ENCODE measurements at places on chromosomes 16 and 17.

DNA sequence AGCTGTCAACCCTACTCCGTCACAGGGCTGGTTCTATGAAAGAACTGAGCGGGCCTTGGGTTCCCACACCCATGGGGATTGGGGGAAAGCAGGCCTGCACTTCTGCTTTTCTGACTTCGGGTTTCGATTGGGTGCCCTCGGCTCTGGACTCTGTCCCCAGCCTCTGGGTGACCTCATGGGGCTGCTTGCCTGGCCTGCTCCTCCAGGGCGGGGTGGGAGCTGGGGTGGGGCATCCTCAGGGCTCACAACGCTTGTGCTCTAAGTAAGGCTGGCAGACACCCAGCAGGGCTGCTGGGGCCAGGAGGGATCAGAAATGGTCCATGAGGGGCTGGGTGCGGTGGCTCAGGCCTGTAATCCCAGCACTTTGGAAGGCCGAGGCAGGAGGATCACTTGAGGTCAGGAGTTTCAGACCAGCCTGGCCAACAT is 19.2 kb downstream of the ARHGAP27 start:
- no peak for DNase-seq

DNA sequence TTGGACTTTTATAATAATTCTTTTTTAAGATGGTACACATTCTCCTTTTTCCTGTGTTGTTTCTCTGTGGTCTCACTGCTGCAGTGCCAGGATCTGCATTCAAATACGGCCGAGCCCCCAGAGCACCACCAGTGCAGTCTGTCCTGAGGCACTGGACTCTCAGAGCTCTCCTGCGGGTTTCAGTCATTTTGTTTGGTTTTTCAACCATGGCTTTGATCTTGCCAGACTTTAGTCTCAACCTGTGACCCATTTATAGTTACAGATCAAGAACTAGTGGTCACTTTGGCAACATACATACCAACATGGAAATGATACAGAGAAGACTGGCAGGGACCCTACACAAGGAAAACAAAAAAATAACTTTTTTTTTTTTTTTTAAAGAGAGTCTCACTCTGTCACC is 177.4 kb downstream of the LGALS9B start:
- DNase-seq = no peak

- DNase-seq = no peak
Observed at GRCh38 chr17:79002291-79002690, 7.3 kb downstream of the CANT1 start.

GRCh38 chr16:55492756-55493380 is 13.9 kb downstream of the MMP2 start:
- no peak for DNase-seq

GRCh38 chr16:30728899-30729672 is 19.1 kb upstream of the PHKG2 start:
- no peak for DNase-seq

DNA sequence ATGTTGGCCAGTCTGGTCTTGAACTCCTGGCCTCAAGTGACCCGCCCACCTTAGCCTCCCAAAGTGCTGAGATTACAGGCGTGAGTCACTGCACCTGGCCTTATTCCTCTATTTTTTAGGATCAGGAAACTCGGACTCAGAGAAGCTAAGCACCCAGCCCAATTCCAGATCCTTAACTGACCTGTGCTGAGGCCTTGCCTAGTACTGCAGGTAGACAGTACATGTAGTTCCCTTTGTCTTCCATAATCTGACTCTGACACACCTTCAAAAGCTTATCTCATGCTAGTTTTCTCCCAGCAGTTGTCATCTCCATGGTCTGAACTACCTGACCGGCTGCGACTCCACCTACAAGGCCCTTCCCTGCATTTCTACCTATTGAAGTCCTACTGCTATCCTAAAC is 65.7 kb upstream of the AXIN2 start:
- no peak for DNase-seq

DNA sequence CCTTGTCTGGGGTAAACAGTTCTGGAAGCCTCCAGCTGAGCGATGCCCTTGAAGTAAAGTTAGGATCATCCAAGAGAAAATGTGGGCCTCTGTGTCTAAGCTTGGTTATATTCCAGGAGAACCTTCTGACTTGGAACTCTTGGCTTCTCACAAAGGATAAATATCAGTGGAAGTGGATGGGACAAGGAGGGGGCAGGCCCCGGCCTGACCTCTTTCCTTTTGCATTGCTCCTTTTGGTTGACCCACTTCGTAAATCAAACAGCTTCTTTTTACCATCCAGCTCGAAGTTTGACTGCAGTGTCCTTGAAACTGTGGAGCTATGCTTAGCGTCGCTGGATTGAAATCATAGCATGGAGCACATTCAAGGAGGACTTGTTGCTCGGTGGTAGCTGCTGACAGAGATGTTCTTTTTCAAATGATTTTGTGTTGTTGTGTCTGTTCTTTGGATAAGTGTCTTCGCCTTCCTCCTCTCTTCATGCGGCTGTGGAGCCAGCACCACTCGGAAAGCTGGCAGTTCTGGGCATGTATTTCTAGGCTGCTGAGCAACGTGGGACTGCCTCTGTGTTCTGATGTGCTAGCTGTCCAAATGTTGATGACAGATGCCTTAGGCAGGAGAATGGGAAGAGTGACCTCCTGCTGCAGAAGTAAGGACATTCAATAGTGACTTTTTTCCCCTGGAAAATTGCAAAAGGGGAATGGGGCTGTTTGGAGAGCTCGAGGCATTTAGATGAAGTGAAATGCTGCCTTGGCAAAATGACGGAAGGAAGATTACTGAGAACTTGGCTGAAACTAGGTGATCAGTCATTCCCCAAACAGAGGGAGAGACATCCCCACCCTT is 4.5 kb downstream of the MINK1 start:
- DNase-seq = no peak

DNA sequence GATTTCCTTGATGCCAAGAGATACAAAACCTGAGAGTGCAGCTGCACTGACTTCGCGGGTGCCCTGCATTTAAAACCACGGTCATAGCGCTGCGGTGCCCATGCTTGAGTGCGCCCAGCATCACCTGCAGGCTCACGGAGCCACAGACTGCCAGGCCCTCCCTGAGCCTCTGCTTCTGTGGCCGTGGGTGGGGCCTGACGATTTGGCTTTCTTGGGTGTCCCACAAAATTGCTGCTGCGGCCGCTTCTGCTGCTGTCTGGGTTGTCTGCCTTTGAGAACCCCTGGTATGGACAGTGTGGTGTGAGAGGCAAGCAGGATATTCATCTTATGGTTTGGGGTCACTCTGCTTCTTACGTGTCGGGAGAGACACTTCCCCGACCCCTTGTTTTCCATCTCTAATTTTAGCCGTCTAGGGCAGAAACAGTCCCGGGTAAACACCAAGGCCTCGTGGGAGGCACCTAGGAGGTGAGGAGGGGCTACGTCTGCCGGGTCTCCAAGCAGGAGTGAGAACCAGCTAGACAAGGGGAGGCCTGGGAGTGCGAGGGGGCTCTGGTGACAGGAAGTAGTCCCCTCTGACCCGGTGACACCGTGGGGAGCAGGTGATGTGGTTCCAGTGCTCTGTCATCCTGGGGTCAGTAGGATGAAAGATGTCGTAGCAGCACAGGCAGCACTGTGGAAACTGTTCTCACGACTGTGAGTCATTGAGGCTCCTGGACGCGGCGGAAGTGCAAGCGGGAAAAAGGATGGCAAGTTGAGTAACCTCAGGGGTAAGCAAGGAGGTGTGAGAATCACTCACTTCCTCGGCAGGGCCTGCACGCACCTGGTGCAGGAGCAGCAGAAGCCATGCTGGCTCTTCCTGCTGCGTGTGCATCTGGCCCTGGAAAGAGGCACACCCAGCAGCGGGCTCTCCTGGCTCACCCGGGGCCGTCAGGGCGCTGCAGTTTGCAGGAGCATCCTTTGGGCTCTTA is 176.3 kb downstream of the RPTOR start:
- DNase-seq = no peak

- no peak for DNase-seq
Observed at GRCh38 chr17:40134184-40134583, 6.2 kb upstream of the CASC3 start.

DNA sequence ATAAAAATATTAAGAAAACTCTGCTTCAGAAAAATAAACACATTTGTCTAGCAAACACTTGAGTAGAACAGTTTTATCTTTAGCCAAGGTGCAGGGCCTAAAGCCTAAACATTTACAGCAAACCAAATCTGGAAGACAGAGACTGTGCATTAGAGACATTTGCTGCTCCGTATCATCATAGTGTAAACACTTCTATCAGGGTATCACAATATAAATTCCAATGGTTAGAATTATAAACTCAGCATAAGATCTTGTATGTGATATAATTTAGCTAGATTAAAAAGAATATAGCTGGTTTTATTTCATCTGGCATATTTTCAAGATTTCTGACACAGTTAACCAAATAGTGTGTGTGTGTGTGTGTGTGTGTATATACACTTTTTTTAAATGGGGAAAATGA is 133.8 kb upstream of the NACA2 start:
- no peak for DNase-seq

DNA sequence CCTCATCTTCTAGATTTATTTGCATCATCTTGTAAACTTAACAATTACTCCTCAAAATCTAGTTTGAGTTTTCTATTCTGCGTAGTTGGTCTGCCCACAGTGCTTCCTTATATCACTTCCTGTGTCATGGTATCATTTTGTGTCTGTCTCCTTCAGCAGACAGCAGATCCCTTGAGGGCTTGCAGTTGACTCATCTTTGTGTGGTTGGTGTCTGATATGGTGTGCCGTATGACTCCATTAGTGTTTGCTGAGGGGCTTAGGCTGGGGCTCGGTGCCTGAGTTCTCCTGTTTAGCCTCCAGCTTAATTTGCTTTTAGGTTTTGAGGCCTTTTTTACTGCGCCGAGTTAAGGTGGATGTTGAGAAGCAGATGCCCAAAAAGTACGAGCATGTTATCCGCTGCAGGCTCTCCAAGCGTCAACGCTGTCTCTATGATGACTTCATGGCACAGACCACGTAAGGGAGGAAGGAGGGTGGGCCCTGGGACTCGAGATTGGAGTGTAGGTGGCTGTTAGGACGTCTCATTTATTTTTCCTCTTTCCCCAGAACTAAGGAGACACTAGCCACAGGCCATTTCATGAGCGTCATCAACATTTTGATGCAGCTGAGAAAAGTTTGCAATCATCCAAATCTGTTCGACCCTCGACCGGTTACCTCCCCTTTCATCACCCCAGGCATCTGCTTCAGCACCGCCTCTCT is 16.9 kb downstream of the SRCAP start:
- DNase-seq = no peak

GRCh38 chr16:11379420-11379819 is 34.2 kb downstream of the RMI2 start:
- no peak for DNase-seq

GRCh38 chr17:19773534-19773933 is 25.4 kb upstream of the ALDH3A1 start:
- no peak for DNase-seq

GRCh38 chr17:69516911-69517310 is 102.4 kb downstream of the MAP2K6 start:
- no peak for DNase-seq

GRCh38 chr17:31877911-31878702 is 19.1 kb upstream of the COPRS start:
- DNase-seq = no peak

DNA sequence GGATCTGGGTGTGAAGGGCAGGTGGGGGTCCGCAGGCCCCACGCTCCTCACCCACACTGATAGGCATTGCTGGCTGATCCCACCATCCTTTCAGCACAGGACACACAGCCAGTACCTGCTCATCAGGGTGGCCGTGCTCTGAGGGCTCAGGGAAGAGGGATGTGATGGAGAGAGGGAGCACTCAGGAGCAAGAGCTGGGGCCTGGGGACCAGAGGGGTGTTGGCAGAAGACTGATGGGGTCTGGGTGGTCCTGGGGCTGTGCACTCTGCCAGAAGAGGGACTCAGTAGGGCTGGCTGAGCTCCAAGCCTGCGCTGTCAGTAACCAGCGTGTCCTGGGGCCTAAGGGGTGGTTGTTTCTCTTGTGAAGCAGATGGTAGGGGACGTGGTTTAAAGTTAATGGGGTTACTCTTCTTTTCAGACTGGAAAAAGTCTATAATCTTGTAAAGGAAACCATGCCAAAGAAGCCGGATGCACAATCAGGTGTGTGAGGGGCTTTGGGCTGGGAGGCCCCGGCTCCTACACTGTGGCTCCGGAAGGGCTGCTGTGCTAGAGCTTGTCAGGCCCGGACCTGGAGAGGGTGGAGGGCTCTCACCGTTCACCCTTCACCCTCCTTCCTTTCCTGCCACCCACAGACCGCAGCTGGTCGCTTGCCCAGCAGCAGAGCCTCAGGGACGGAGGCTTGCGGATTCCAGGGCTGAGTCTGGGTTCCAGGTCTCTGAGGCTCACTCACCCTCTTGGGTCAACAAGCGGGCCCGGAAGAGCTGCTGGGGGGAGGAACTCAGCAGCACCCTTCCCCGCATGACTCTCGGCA is 27.8 kb downstream of the POLR3E start:
- no peak for DNase-seq

GRCh38 chr17:33225509-33225908 is 67.6 kb downstream of the ASIC2 start:
- no peak for DNase-seq

- no peak for DNase-seq
Observed at GRCh38 chr17:74964246-74964761, 8.3 kb downstream of the HID1 start.

DNA sequence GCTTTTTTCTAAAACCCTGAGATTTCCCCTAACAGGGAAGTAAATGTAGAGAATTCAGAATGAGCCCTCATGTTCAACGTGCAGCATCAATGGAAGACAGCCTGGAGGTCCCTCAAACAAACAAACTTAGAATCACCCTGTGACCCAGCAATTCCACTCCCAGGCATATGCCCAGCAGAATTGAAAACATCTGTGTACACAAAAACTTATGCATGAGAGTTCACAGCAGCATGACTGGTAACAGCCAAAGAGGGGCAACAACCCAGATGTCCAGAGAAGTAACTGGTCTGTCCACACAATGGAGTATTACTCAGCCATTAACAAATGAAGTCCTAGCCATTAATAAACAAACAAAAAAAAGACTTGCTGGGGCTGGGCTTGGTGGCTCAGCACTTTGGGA is 252.7 kb downstream of the PARN start:
- DNase-seq = no peak

- DNase-seq = no peak
Observed at GRCh38 chr17:78960928-78961327, 18.8 kb downstream of the LGALS3BP start.

GRCh38 chr16:3127745-3128144 is 7.1 kb upstream of the ZNF213 start:
- no peak for DNase-seq

GRCh38 chr16:12318661-12319427 is 342.3 kb downstream of the SNX29 start:
- no peak for DNase-seq

- no peak for DNase-seq
Observed at GRCh38 chr17:81080019-81080418, 45.1 kb downstream of the BAIAP2 start.

DNA sequence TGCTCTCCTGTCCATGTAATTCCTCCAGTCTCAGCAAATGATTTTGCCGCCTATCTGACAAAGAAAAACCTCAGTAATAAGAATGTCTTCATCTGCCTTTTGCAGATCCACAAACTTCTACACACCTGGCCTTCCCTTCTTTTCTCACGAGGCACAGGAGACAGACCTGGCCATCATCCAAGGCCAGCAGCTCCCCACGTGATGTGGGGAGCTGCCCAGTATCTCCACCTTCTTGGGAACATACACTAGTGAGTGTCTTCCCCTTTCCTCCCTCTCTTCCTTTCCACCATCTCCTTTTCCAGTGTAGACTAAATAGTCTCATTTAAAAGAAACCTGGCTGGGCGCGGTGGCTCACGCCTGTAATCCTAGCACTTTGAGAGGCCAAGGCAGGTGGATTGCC is 274.4 kb downstream of the CEP112 start:
- no peak for DNase-seq

GRCh38 chr16:47581114-47581513 is 120.0 kb downstream of the PHKB start:
- DNase-seq = no peak
